ENCODE measurements at places on chromosomes 5 and 9. TPM values are rescaled to one million over a fixed set of nuclear protein-coding genes. Genes with fewer than 3 reads are reported as not detected.

GRCh38 chr5:157606046-157606445 is 30.5 kb upstream of the ADAM19 start:
- H3K4me1 ChIP-seq, result peaks cover 7% of the 10 kb centered on the region
- H3K4me3 ChIP-seq, result no peak overlapping the region
- no peaks in the 10 kb centered on the region for H3K36me3 ChIP-seq
- H3K27me3 ChIP-seq, result no peaks in the 10 kb centered on the region

GRCh38 chr5:31027721-31028120 is 165.8 kb upstream of the CDH6 start:
- H3K36me3 ChIP-seq, result no peaks in the 10 kb centered on the region
- H3K4me3 ChIP-seq, result no peak overlapping the region
- H3K4me1 ChIP-seq, result no peaks in the 10 kb centered on the region

GRCh38 chr5:111728941-111729340 is 28.1 kb downstream of the NREP start:
- DNase-seq, result no peak
- peaks cover 2% of the 10 kb centered on the region for H3K36me3 ChIP-seq
- H3K27me3 ChIP-seq, result no peaks in the 10 kb centered on the region
- H3K4me3 ChIP-seq, result no peak overlapping the region

- DNase-seq, result no peak
- no peaks in the 10 kb centered on the region for H3K36me3 ChIP-seq
- H3K27ac ChIP-seq, result no peak overlapping the region
- no peak overlapping the region for H3K4me3 ChIP-seq
- H3K4me1 ChIP-seq, result no peaks in the 10 kb centered on the region
- H3K27me3 ChIP-seq, result no peaks in the 10 kb centered on the region
Observed at GRCh38 chr5:140591747-140592372, 27.2 kb downstream of the SLC35A4 start.

Gene CCNI2
- not detected for total RNA-seq

Gene MCC
- total RNA-seq, result 20.0 TPM

DNA sequence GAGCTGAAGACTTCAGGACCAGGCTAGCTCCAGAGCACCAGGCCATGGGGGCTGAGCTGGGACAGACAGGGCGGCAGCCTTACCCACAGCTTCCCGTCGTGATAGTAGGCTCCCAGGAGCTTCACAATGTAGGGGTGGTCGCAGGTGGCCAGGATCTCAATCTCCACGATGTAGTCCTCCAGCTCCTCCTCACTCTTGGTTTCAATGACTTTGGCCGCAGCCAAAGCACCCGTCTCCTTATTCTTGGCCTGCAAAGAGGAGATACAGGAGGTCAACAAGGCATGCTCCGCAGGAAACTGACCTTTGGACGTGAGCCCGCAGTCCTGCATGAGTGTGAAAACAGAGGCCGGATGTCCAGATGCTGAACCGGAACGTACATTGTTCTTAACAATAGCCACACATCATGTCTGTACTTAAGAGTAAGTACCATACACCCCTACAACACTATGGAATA is 31.5 kb downstream of the STK10 start:
- H3K4me1 ChIP-seq, result no peaks in the 10 kb centered on the region
- no peak overlapping the region for H3K27ac ChIP-seq
- no peak for DNase-seq
- H3K27me3 ChIP-seq, result no peaks in the 10 kb centered on the region

GRCh38 chr5:126403876-126404275 is 19.3 kb upstream of the GRAMD2B start:
- H3K4me3 ChIP-seq, result no peak overlapping the region
- no peaks in the 10 kb centered on the region for H3K27me3 ChIP-seq
- DNase-seq, result no peak
- no peak overlapping the region for H3K27ac ChIP-seq
- H3K36me3 ChIP-seq, result no peaks in the 10 kb centered on the region

Gene TMC1
- 0.62 TPM for total RNA-seq

GRCh38 chr5:152089644-152090043 is 165.0 kb upstream of the GLRA1 start:
- no peak for DNase-seq
- no peaks in the 10 kb centered on the region for H3K36me3 ChIP-seq
- no peaks in the 10 kb centered on the region for H3K27me3 ChIP-seq
- H3K4me3 ChIP-seq, result no peak overlapping the region
- no peaks in the 10 kb centered on the region for H3K4me1 ChIP-seq

DNA sequence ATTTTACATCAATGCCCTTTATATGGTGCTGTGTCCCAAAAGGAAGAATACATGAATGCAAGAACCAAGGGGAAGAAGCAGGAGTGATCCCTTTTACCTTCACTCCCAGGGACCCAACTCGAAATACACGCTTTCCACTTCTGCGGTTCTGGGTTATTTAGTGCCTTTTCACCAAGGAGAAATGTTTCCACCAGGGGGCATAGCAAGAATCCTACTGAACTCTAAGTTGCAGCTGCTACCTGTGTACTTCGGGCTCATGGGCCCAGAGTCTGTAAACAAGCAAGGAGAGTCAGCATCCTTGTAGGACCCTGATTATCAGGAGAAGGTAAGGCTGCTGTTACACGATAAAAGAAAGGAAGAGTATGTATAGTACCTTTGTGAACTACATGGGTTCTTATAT is 45.7 kb downstream of the DPYSL3 start:
- DNase-seq, result no peak
- no peak overlapping the region for H3K4me3 ChIP-seq
- H3K27ac ChIP-seq, result no peak overlapping the region
- no peaks in the 10 kb centered on the region for H3K36me3 ChIP-seq
- no peaks in the 10 kb centered on the region for H3K4me1 ChIP-seq

- no peak overlapping the region for H3K4me3 ChIP-seq
- no peak for DNase-seq
- H3K4me1 ChIP-seq, result peaks cover 5% of the 10 kb centered on the region
Observed at GRCh38 chr5:60540856-60541805, 158.8 kb downstream of the DEPDC1B start.

GRCh38 chr5:74963407-74963806 is 89.0 kb downstream of the GCNT4 start:
- no peak overlapping the region for H3K27ac ChIP-seq
- no peak for DNase-seq
- no peak overlapping the region for H3K4me3 ChIP-seq
- no peaks in the 10 kb centered on the region for H3K36me3 ChIP-seq
- H3K4me1 ChIP-seq, result no peaks in the 10 kb centered on the region

DNA sequence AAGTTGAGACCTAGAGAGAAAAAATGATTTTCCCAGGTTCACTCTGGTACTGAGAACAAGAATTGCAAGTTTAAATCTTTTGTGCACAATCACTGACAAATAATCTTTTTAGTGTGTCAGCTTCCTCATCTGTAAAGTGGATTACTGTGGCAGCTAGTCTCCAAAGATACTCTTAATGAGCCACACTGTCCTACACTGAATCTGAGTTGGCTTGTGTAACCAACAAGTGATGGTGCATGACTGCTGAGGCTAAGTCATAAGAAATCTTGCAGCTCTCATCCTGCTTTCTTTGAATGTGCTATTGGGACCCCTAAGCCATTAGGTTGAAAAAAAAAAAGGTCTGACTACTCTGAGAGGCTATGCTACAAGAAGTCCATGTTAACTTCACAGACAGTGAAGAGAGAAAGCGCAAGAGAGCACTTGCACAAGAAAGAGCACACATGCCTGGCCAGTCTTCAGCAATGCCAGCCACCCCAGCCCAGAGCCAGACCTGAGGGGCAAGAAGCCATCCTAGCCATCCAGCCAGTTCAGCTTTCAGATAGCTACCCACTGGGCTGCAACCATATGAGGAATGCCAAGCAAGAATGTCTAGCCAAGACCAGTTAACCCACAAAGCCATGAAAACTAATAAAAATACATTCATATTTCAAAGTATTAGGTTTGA is 419.4 kb downstream of the RAB3C start:
- no peaks in the 10 kb centered on the region for H3K27me3 ChIP-seq
- no peak for DNase-seq
- H3K4me3 ChIP-seq, result no peak overlapping the region
- no peaks in the 10 kb centered on the region for H3K36me3 ChIP-seq

Gene GAS1
- total RNA-seq, result 111 TPM

Gene ASB6
- 20.8 TPM for total RNA-seq

- DNase-seq, result no peak
- no peak overlapping the region for H3K4me3 ChIP-seq
- H3K4me1 ChIP-seq, result no peaks in the 10 kb centered on the region
- no peak overlapping the region for H3K27ac ChIP-seq
Observed at GRCh38 chr9:69834591-69835184, 14.1 kb downstream of the CFAP95 start.

DNA sequence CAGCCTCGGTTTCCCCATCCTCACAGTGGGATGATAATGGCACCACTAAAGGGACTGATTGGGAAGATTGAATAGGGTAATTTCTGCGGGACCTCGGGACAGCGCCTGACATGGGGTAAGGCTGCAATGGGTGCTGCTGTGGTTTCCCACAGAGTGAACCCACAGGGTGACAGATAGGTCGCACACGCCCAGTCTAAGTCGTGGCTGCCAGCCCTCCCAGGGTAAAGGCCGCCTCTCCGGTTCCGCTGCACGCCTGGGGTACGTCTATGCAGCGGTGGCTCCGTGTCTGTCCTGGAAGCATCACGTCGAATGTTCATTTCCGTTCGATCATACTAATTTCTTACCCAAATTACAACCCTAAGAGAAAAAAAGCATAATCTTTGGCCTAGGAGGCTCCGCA is 631 bp downstream of the CFAP77 start:
- no peak for DNase-seq
- no peaks in the 10 kb centered on the region for H3K36me3 ChIP-seq
- H3K27ac ChIP-seq, result no peak overlapping the region
- no peaks in the 10 kb centered on the region for H3K27me3 ChIP-seq

DNA sequence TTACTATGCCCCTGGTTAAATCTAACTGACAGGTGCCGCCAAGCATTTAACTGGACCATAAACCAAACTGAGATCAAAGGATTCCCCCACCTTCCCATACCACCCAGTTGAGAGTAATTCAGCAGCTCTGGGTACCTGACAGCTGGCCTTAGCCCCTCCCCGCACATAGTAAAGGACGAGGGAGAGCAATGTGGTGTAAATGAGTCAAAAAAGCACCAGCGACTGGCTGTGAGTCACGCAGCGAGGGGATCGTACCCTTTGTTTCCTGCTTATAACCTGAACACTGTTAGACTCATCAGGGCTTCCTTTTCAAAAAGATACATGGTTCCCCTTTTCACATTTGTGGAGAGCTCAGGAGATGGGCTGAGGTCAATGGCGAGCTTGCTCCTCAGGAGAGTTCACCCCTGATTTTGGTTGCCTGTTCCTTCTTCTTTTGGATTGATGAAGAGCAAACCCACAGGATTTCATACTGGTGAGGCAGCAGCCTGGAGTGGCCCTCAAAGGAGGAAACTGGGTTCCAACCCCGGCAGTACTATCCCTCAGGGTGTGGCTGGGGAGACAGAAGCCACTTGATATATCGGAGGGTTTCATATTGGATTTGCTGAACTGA is 71.5 kb downstream of the ANKRD33B start:
- H3K4me1 ChIP-seq, result no peaks in the 10 kb centered on the region
- no peak for DNase-seq
- H3K27me3 ChIP-seq, result no peaks in the 10 kb centered on the region
- no peak overlapping the region for H3K4me3 ChIP-seq
- H3K36me3 ChIP-seq, result no peaks in the 10 kb centered on the region
- no peak overlapping the region for H3K27ac ChIP-seq

GRCh38 chr5:147483188-147483790 is 26.6 kb downstream of the DPYSL3 start:
- H3K27ac ChIP-seq, result peak overlapping the region; percentile 87
- peaks cover 5% of the 10 kb centered on the region for H3K4me1 ChIP-seq
- H3K27me3 ChIP-seq, result no peaks in the 10 kb centered on the region
- DNase-seq, result no peak
- no peaks in the 10 kb centered on the region for H3K36me3 ChIP-seq

GRCh38 chr9:96395964-96396363 is 12.5 kb upstream of the SLC35D2 start:
- no peak overlapping the region for H3K27ac ChIP-seq
- DNase-seq, result no peak

DNA sequence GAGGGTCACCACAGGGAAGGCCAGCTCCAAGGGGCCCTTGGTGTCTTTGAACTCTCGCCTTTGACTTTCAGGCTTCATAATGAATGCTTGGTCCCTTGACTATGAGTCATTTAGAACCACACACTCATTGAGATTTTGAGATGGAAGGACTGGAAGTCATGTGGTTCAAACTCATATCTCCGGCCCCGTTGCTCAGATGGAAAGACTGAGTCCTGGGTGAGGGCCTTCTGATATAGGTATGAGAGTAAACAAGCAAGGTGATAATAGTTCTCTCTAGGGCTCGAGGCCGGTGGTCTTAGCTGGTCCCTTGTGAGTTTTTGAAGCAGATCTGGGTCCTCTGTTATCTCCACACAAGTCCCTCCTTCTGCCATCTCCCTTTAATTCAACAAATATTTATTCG is 210.6 kb downstream of the PAX5 start:
- H3K4me3 ChIP-seq, result no peak overlapping the region
- no peak for DNase-seq
